Activated B cell treated with CpG ODN at 0.5 μM for 24 hours (primary cell): ENCODE measurements at places on chromosomes 5 and 9.

DNA sequence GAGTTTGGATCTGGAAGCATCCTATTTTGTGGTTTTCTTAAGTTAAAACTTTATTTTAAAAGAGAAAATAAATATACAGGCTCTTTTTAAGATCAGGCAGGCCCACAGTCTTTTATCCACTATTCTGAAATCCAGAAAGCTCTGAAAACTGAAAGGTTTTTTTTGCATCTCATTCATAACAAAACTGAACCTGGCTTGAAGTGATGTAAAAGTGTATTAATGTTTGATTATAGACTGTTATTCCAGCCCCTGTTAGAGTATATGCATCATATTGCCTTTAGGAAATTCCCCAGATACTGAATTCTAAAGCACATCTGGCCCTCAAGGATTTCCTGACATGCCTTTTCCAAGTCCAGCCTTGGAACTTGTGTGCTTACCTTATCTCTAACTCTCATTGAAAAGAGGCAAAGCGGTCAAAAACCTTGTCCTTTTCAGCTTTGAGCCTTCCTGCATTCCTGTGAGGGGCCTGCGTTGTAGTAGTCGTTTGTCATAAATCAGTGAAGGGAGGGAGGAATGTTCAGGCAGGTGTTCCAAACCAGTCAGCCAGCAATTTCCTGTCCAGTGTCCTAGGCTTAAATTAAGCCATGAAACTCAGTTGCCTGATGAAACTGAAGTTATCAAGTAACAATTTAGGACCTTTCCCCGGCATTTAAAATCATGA, 110.4 kb downstream of the TLE4 start:
- DNase-seq: no peak

GRCh38 chr5:91223886-91224285, 159.2 kb downstream of the ARRDC3 start:
- DNase-seq: no peak

- no peak for DNase-seq
Observed at GRCh38 chr9:87567571-87567970, 69.9 kb downstream of the DAPK1 start.

DNA sequence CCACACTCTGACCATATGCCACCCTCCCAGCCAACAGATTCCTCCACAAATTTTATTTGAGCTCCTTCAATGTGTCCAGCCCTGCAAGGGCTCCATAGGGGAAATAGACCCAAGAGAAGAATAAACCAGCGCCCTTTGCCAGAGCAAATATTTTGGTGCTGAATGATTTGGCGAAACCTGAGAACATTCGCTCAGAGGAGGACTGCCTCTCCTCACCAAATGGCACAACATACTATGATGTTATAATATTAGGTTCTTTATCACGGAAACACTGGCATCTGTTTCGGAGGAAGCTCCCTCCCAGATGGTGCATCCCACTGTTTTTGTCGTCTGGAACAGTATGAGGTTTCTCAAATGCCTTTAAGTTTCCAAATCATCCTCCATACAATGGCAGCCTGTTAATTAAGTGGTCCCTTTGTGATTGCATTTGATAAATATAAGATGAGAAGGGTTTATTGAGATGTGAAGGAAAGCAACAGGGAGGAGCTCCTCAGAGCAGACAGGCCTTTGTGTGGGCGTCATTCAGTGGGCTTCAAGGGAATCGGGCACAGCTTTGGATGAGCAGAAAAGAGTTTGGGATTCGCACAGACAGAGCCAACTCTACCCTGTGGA, 139.1 kb upstream of the ADRA1B start:
- no peak for DNase-seq

DNA sequence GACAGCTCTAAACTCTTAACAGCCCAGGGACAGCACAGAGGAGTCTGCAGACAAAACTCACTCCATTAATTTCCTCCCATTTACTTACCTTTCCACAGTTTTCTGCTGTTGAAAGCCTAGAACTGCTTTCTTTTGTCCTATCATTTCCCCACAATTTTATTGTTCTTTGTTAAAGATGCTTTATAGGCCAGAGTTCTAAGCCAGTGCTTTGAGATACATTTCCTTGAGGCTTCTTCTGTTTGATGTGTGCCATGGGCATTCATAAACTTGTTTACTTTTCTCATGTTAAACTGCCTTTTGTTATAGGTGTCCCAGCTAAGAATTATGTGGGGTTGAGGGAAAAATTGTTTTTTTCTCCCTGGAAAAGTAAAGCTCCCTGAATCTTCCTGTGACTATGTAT, 25.9 kb upstream of the SUB1 start:
- DNase-seq: no peak

DNA sequence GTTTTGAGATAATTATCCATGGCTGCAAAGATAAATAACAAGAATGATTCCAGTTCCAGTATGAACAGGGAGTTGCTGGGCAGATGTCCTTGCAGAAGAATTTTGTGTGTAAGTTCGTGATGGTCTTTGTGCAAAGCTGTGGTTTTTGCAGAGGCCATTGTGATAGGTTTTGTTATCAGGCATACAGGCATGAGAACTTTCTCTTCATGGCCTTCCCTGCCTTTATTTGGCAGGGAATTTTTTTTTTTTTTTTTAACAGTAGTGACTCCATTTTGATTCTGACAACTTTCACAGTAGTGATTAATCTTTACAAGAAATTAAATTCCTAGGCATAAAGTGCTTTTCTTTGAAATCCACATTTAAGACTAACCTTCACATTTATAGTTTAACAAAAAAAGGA, 1999.5 kb upstream of the CDH6 start:
- DNase-seq: no peak

- no peak for DNase-seq
Observed at GRCh38 chr5:179271428-179271734, 73.9 kb downstream of the ADAMTS2 start.

DNA sequence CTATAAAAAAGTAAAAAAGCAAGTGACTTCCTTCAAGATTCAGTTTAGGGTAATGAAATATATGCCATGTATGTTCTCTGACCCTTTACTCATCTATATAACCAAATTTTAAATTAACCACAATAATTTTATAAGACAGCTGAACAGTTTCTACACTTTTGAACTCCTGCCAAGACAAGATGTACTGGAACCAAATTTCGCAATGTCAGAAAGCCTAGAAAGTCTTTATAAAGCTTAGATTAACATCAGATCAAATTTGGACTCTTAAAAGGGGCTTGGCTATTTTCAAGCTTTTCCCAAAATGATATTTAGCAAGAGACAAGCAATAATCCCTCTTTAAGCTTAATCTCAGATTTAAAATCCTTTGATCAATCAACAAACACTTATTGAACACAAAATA, 362.6 kb downstream of the PTPRD start:
- no peak for DNase-seq

DNA sequence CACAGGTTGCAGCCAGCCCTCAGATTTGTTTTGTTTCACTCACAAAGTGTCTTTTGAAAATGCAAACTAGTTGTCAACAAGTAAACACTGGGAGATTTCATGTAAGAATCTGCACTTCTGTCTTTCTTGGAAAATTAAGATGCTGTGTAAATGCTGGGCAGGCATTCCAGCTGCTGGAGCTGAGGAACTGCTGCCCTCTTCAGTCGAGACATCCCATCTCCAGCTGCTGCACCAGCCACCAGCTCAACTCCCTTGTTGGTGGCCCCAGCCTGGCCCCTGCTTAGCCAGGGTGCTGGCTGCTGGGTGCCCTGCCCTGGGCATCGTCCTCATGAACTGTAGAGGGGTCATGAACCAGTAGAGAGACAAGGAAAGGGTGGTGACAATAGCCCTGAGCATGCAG, 33.1 kb upstream of the AFAP1L1 start:
- DNase-seq: no peak

GRCh38 chr5:169999621-170000020, 19.3 kb upstream of the INSYN2B start:
- no peak for DNase-seq

DNA sequence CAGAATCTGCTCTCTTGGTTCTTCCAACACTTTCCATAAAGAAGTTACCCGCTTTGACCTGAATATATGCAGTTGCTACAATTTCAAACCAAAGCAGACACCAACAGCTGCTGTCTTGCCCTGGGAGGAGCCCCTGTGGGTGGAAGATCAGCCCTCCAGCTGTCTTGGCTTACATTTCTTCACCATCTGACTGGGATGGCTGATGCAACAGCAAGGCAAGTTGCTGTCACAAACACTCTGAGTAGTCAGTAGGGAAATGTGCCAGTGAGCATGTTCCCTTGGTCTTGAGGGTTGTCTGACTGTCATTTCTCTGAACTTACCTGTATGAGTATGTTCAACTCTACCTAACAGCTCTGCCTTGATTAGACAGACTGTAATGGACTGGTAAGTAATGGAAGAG, 152.9 kb downstream of the SGCD start:
- no peak for DNase-seq

DNA sequence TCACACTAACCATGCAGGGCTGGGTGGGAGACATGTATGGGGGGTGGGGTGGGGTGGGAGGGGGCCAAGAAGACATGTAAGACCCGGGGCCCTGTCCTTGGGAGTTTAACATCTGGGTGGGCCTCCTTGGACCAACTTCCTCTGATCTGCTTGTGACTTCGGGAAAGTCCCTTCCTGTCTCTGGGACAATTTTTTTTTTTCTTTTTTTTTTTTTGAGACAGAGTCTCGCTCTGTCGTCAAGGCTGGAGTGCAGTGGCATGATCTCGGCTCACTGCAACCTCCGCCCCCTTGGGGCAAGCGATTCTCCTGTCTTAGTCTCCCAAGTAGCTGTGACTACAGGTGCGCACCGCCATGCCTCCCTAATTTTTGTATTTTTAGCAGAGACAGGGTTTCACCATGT, 23.8 kb upstream of the IER5L start:
- no peak for DNase-seq

GRCh38 chr5:58138791-58139190, 321.1 kb downstream of the PLK2 start:
- no peak for DNase-seq

GRCh38 chr5:172535108-172535445, 80.8 kb upstream of the SH3PXD2B start:
- no peak for DNase-seq

DNA sequence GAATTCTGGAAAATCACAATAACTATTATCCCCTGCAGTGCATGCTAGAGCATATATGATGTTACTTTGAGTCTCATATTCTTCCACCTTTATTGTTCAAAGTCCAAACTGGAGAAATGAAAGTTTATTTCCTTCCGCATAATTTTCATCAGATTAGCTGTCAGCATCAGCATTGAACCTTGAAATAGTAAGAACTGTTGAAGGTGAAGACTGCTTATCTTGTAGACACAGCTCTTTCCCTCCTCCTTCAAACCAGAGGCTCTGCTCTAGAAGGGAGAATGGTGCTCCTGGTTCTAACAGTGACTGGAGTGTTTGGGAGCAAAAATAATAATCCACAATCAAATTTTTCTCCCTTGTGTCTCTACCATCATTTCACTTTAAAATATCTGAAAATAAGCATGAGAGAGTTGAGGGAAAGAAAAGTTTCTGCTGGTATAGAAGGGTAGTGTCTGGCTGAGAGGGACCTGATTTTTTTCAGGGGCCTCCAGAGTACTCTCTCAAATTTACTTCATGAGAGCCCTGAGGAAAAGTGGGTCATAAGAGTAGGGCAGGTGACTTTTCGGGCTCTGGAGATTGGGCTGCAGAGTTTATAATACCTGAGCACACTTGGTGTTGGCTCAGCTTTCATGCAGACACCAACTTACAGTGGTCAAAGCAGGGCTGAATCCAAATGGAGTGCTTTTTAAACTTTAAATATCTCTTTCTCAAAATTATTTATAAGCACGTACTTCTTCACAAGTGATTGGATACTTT, 170.4 kb downstream of the ZDHHC21 start:
- DNase-seq: no peak

DNA sequence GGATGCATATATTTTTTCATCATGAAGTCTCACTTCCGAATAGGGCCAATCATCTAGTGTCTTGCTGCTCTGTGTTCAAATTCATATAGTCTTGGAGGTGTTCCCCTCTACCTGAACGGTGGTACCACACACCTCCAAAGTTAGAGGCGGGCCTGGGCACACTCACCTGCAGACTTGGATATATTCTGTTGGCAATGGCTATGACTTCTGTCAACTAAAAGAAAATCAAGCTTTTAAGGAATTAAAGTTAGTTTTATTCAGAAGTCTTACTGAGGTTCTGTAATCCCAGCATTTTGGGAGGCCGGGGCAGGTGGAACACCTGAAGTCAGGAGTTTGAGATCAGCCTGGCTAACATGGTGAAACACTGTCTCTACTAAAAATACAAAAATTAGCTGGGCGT, 2.6 kb upstream of the NIPAL4 start:
- no peak for DNase-seq

DNA sequence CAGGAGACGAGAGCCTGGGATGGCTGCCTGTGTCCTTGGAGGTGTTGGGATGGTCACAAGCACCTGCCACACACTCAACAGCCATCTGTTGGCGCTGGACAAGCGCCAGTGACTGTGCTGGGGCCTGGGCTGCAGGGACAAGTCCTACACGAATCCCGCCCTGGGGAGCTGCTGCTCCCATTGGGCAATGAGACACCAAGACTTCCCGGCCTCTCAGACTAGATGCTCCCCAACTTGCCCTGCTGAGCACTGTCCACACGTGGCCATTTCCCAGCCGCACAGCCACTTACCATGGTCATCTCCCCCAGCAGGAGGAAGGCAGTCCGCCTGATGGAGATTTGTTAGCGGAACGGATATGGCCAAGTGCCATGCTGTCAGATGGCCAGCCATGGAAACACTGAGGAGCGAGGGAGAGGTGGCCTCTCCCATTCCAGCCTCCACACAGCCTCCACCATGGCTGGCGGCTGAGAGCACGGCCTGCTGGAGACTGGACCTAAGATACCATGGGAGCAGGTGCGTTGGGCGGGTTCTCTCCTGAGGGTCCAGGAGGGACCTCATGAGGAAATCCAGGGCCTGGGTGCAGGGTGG, 43.9 kb downstream of the PRRT1B start:
- DNase-seq: no peak

GRCh38 chr5:72147569-72147968, 40.3 kb downstream of the MAP1B start:
- DNase-seq: no peak
